ENCODE measurements at places on chromosomes 2 and 18. TPM values are rescaled to one million over a fixed set of nuclear protein-coding genes. Genes with fewer than 3 reads are reported as not detected.

The USP34 gene
- polyA plus RNA-seq = 25.0 TPM

The VWA3B gene
- 0.06 TPM for polyA plus RNA-seq

The EFR3B gene
- 0.07 TPM for polyA plus RNA-seq

The OSR1 gene
- 0.18 TPM for polyA plus RNA-seq

The SULT1C2 gene
- not detected for polyA plus RNA-seq

The CD8B gene
- not detected for polyA plus RNA-seq

The CREG2 gene
- polyA plus RNA-seq = 1.4 TPM

The MROH2A gene
- polyA plus RNA-seq = 0.11 TPM

DNA sequence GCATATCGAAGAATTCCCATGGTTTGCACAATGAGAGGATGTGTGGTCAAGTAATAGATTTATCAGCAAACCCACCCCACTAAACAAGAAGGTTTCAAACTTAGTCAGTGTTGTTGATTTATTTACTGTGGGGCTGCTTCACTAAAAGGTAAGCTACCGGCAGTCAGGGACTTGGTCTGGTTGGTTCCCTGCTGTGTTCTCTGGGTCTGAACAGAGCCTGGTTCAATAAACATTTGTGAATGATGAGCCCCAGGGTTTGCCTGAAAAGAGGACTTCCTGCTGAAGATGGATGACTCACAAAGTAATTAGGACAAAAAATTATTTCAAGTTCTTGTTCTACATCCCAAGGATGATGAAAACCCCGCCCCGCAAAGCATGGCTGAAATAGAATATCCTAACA lies 108.3 kb downstream of the SPP2 start:
- DNase-seq = no peak

DNA sequence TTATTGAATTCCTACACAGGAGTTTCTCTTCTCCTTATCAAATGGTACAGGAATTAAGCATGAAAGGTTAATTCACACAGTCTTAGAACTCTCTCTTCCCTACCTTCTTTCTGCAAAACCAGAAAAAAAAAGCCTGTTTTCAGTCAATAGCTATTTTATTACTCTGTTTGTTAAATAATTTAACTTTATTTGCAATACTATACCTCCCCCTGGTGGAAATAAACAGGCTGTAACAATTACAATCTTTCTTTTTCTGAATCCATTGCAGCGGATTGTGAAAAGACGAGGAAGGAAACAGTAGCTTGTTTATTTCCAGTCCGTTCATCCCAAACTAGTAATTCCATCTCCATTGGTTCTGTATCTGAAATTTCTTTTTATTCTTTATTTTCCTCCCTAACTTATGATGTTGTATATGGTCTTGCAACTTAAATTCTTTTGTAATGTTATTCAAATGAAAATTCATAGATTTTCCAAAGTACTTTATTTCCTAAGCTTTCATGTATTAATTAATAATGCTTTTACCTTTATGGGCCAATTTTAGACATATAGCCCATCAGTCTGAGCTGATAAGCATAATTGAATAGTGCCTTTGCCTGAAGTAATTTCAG lies 165.2 kb downstream of the SH3BP4 start:
- no peak for DNase-seq

- DNase-seq = peak; percentile 99
These were observed 196.9 kb downstream of the INO80D start for GRCh38 chr2:205889114-205889513.

DNA sequence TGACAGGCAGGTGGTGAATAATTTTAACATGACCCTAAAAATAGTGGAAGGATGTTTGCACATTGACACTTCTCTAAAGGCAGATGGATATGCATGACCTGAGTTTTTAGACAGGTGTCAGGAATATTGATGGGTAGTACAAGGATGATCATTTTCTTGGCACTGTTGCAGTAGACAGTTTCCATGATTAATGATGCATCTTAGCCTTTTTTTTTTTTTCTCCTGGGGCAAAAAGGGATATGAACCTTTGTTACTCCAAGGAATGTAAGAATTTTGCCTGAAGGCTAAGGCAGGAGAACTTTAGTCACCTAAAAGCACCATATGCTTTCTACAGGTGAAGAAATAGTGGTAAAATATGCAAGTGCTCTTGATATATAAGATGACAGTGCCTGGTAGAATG lies 136.3 kb upstream of the CAVIN2 start:
- DNase-seq = peak; percentile 63

DNA sequence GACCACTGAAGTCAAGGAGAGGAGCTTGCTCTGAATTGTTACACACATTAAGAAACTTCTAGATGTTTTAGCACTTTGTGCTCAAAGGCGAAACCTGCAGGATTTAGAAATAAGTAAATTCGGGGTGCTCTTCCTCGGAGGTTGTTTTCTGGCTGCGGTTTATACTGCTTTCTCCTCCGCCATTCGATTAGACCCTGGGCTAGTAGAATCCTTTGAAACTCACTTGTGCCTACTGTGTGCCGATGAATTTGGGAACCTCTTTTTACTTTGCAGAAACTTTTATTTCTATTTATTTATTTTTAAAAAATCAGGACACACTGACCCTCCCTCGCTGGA lies 3.5 kb downstream of the MEIS1 start:
- no peak for DNase-seq

DNA sequence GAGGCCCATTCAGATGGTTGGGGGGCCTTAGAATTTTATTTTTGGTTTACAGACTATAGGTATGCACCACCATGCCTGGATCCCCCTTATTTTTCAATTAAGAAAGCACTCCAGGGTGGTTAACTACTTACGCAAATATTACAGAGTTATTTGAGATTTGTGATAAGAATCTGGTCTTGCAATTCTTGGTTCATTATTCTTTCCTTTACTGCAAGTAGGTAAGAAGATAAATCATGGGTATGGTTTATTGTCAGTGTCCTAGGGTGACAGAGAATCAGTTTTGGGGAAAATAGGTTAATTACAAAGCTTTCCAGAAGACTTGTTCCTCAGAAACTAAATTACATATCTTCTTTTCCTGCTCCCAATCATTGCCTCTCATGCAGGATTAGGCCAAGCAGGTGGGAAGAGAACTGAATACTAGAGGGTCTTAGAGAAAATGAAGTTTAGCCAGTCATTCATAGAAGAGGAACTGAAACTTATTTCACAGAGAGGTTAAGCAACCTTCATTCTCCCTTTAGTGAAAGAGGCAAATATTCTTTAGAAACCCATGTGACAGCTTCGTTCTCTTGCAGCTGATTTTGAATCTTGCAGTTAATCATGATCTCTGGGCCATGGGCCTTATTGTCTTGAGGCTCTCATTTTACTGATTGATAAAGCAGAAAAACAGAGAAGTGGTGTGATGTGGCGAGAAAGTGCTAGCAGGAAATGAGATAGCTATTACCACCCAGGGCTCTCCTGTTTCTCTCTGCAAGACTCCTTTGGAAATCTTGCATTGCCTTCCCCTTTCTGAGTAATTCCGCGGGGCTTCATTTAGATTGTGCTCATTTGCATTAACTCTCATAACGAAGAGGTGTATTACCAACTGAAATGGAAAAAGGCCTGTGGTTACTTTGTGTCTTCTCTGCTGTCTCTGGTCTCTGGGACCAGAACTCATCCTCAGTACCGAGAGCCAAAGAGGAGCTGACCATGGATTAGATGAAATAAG lies 44.8 kb upstream of the ARHGAP25 start:
- no peak for DNase-seq

- DNase-seq = no peak
These were observed 156.1 kb downstream of the GREB1L start for GRCh38 chr18:21398121-21398520.

- peak; percentile 86 for DNase-seq
These were observed 40.0 kb downstream of the BCL2L11 start for GRCh38 chr2:111160758-111161157.

DNA sequence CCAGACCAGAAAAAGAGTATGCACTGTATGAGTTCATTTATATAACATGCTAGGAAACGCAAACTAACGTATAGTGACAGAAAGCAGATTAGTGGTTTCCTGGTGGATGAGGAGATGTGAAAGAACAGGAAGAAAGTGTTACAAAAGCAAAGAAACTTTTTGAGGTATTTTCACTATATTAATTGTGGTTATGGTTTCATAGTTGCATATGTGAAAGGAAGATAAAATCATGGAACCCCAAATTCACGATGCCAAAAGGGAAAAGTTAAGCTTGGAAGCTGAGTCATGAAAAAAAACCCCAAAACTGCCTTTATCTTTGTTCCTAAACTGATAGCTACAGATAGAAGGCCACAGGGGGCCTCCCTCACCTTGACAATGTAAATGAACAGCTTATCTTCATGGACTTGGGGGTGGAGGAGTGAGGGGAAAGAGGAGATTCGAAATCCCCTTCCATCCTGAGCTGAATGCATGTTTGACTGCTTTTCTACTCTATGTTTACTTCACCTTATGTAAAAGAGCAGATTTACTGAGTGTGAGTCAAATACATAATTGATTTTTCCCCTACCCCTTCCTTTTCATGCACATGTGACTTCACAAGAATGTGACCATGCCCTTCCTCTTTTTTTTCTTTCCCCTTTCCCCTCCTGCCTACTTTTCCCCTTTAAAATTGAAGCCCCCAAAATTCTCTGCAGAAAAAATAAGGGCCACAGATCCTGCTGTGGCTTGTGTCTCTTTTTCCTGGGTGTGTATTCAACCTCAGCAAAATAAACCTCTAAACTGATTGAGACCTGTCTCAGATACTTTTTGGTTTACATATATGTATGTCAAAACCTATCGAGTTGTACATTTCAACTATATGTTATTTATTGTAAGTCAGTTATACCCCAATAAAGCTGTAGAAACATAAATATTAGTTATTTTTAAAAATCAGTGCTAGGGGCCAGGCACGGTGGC lies 100.1 kb upstream of the TLK1 start:
- DNase-seq = no peak

- no peak for DNase-seq
These were observed 585.8 kb downstream of the CNTNAP5 start for GRCh38 chr2:124610866-124611265.

DNA sequence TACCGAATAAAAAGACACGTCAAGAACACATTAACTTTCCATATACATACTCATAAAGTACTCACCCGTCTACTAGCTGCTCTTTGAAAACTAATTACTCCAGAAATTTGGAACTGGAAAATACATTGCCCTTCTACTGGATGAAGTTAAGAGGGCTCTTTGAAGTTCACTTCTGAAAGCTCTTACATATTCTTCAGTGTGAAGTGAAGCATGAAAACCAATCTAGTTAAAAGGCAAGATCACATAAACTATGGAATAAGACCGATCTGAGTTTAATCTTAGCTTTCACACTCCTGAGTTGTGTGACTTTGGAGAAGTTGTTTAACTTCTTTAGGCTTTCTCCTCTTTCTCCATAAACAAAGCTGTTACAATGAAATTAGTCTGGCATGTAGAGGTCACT lies 38.5 kb downstream of the REV1 start:
- no peak for DNase-seq

- DNase-seq = no peak
These were observed 74.5 kb downstream of the TPO start for GRCh38 chr2:1487758-1488157.

DNA sequence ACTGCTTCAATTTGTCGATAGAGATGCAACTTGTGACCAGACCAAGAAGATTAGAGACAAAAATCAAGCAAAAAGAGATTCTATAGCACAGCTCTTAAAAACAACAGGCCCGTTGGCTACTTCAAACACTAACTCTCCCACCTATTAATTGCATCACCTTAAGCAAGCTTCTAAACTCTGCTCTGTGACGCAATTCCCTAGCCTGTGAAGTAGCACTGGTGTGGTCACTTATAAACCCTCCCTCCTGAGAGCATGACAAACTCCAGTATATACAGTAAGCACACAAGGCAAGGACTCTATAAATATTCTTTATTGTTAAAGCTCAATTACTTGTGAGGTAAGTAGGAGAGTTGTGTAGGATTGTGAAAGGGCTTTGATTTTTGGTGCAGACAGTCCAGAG lies 72.3 kb downstream of the CMPK2 start:
- DNase-seq = peak; percentile 20

GRCh38 chr2:38178556-38179419 lies 102.8 kb upstream of the CYP1B1 start:
- peak; percentile 76 for DNase-seq

GRCh38 chr18:24515721-24516120 lies 55.3 kb downstream of the HRH4 start:
- DNase-seq = no peak

GRCh38 chr2:233469261-233470010 lies 97.1 kb downstream of the USP40 start:
- no peak for DNase-seq

- DNase-seq = no peak
These were observed 148.5 kb downstream of the TMEM200C start for GRCh38 chr18:5746844-5747243.

- DNase-seq = no peak
These were observed 42.5 kb upstream of the BCL11A start for GRCh38 chr2:60595953-60596352.

- DNase-seq = no peak
These were observed 77.1 kb upstream of the UGP2 start for GRCh38 chr2:63764630-63765029.

GRCh38 chr2:101106453-101107181 lies 44.6 kb downstream of the TBC1D8 start:
- DNase-seq = no peak

- DNase-seq = no peak
These were observed 68.9 kb downstream of the DOCK10 start for GRCh38 chr2:224973112-224974016.

DNA sequence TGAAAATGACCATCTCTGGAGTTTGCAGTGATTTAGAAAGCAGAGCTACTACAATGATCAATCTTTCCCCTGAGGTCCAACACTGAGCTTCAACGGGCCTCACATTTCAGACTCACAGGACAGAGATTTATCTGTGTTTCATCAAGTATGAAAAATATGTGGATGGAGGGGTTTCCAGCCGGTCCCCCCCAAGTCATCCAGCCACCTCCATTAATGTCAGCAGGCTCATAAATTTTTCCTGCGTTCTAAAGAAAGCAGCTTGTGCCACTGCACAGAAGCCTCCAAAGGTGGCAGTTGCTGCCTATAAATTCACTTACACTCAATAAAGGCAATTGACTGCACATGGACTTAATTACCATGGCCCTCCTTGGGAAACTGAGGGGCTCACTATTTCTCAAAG lies 117.4 kb upstream of the ACKR3 start:
- no peak for DNase-seq

GRCh38 chr18:49520661-49521145 lies 33.7 kb upstream of the C18orf32 start:
- DNase-seq = peak; percentile 25

GRCh38 chr2:85170938-85171475 lies 37.8 kb downstream of the TCF7L1 start:
- no peak for DNase-seq

- DNase-seq = no peak
These were observed 1.1 kb upstream of the WBP1 start for GRCh38 chr2:74457129-74457548.
